ENCODE measurements at places on chromosomes 7 and 10. TPM values are rescaled to one million over a fixed set of nuclear protein-coding genes. Genes with fewer than 3 reads are reported as not detected.

Gene KIAA1549
- total RNA-seq, result not detected

Gene EVX1
- 0.33 TPM for total RNA-seq

Gene TET1
- total RNA-seq, result 1.5 TPM

Gene PSMA2
- 41.0 TPM for total RNA-seq

Gene HTRA1
- not detected for total RNA-seq

Gene AGR3
- not detected for total RNA-seq

Gene C7orf33
- not detected for total RNA-seq

Gene ZP3
- 7.0 TPM for total RNA-seq

Gene CYP3A7
- not detected for total RNA-seq

Gene IMMP2L
- 8.9 TPM for total RNA-seq

Gene SNCG
- total RNA-seq, result not detected

Gene TEX36
- total RNA-seq, result not detected

Gene RADIL
- total RNA-seq, result not detected
